ENCODE measurements at places on chromosomes 6 and 20. TPM values are rescaled to one million over a fixed set of nuclear protein-coding genes. Genes with fewer than 3 reads are reported as not detected.

Gene COL9A3
- 30.0 TPM for polyA plus RNA-seq

Gene THBS2
- polyA plus RNA-seq, result 10.3 TPM

DNA sequence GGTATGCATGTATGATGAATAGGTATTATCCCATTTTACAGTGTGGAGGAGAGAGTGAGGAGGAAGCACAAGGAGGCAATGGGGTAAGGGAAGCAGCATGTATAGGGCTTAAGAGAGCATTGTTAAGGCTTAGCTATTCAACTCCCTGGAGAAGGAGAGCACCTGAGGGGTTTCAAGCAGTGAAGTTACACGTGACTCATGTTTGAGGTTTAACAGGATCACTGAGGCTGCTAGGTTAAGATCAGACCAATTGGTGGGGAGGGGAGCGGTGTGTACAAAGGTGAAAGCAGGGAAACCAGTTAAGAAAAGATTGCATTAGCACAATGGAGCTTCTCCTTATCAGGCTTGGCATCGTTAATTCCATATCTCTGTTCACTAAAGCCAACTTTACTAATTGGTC is 64.4 kb upstream of the NHSL1 start:
- no peak for DNase-seq

DNA sequence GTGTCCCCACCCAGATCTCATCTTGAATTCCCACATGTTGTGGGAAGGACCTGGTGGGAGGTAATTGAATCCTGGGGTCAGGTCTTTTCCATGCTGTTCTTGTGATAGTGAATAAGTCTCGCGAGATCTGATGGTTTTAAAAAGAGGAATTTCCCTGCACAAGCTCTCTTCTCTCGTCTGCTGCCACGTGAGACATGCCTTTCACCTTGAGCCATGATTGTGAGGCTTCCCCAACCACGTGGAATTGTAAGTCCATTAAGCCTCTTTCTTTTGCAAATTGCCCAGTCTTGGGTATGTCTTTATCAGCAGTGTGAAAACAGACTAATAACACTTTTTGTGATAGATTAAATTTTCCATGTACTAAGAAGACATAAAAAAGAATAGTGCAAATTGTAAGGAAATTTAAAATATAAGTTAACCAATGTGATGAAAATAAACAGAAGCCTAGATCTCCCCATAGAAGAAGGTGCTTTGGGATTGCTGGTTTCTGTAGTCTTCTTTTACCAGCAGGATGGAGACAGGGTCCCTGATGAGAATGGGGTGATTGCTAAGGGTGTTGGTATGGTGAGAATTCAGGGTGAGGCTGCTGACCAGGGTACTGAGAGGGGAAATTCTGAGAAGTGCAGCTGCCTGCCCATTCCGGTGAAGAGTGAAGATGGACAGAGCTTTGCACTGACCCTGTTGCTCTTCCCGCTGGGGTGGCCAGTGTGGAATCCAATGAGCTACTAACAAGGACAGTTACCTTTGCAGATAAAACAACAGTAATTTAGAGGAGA is 50.7 kb downstream of the BMP2 start:
- no peak for DNase-seq

DNA sequence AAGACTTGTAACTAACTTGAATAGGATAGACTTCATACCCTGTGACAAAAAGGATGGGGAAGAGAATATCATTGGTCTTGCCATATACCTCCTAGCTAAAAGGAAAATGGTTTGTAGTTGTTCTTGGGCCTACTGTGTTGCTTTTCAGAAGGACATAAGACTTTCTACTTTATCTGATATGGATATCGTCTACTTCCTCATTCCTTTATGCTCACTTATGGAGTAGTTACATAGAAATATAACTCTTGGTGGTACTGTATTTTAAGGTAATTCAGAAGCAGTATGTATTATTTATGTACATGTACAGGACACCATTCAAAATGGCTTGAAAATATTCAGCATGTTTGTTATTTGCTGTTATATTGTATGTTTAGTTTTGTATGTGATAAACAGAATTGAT is 8.0 kb downstream of the FAM217B start:
- DNase-seq, result no peak

Gene RBM12
- polyA plus RNA-seq, result 94.7 TPM

DNA sequence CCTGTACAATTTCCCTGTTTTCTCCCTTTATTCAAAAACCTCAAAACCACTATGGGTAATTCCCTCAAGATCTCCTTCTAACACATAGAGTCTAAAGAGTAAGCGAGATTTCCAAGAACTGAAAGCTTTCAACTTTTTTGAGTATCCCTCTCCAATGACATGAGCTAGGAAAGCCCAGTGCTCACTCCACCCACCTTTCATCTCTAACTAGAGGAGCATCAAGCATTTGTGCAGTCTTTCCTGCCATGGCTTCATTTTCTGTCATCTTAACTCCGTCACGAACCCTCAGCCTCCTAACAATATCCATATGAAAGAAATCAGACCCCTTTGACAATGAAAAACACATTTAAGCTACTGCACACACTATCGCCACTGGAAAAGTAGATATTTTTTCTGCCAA is 91.9 kb upstream of the SUPT3H start:
- DNase-seq, result no peak

- DNase-seq, result peak; percentile 44
These were observed 802.0 kb downstream of the C6orf118 start for GRCh38 chr6:164507206-164507940.

DNA sequence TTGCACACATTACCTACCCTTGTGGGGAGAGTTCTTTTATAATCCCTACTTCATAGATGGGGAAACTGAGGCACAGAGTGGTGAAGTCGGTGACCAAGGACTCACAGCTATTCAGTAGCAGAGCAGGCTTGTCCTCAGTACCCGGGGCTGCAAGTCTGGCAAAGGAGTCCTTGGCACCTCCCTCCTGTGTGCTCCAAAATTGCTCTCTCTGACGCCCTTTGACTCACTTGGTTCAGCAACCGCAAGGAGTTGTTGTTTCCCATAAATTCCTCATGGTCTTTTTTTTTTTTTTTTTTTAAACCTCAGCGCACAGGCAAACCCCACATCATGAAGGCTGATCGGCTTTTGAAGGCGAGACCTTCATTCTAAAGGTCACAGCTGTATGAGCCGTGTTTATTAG is 143.2 kb downstream of the CEBPB start:
- DNase-seq, result no peak

GRCh38 chr20:54351371-54352136 is 123.8 kb upstream of the DOK5 start:
- no peak for DNase-seq

Gene GHRH
- polyA plus RNA-seq, result not detected

GRCh38 chr6:135234492-135234780 is 53.3 kb downstream of the MYB start:
- no peak for DNase-seq

- no peak for DNase-seq
These were observed 200.7 kb upstream of the BMP2 start for GRCh38 chr20:6566821-6567220.

DNA sequence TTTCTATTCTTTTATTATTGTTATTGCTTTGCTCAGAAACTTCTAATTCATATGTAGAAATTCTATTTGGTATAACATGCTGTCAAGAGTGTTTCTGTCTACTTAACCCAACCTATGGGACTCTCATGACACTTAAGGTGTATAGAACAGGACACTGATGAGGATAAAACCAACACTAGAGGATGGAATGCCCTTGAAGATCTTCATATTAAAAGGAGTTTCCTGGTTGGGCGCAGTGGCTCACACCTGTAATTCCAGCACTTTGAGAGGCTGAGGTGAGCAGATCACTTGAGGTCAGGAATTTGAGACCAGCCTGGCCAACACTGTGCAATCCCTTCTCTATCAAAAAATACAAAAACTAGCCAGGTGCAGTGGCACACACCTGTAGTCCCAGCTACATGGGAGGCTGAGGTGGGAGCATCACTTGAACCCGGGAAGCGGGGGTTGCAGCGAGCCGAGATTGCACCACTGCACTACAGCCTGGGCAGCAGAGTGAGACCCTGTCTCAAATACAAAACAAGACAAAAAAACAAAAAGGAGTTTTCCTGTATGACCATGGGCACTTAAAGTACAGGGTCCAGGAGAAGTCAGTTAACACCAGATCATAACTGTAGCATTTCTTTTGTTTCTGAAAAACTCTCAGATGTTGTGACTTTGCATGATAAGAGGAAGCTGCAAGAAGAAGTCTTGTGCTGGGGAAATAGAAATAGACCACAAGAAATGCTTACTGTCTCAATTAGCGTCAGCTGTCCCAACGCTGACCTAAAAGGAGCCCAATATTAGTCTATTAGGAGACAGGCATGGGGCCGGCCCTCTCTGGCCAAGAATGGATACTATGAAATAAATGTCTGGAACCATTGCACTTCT is 38.9 kb upstream of the CD2AP start:
- no peak for DNase-seq

DNA sequence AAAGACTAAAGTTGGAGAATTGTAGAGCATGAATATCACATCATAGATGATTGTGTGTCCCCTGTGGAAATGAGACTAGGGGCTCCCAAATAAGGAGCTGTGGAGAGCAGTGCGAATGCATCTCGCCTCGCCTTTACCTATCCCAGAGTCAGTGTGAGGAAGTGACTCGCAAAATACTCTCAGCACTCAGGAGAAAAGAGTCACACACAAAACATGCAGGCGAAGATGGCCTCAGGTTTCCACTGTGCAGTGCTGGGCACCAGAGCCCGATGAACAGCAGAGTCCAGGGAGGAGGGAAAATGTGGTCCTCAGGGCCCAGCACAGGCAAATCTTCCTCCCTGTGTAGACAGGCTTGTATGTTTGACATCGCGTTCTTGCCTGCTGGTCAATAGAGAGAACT is 126.5 kb upstream of the AFDN start:
- no peak for DNase-seq

DNA sequence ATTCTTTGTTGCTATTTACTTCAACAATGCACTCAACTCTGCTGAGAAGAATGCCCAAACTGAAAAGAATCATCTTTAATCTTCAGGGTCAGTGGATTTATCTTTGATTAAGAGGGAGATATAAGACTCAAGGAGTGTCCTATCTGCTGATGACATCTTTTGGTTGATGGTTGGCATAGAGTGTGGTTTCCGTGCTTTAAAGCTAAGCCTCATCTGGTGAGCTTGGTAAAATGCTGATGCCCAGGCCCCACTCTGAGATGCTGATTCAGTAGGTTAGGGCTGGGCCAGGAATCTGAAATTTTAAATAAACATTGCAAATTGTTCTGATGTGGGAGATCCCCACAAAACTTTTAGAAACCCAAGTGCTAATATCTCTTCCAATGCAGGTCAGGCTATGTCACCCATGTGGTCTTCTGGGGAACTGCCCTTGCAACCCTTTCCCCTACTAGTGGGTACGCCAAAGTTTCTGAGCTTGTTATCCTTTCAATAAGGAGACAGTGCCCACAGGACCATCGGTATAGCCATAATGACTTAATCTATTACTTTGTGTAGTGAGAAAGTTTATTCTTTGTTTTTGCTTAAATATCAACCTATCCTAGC is 68.5 kb upstream of the ARMH2 start:
- no peak for DNase-seq

GRCh38 chr6:52555518-52556233 is 21.2 kb downstream of the TRAM2 start:
- DNase-seq, result no peak

DNA sequence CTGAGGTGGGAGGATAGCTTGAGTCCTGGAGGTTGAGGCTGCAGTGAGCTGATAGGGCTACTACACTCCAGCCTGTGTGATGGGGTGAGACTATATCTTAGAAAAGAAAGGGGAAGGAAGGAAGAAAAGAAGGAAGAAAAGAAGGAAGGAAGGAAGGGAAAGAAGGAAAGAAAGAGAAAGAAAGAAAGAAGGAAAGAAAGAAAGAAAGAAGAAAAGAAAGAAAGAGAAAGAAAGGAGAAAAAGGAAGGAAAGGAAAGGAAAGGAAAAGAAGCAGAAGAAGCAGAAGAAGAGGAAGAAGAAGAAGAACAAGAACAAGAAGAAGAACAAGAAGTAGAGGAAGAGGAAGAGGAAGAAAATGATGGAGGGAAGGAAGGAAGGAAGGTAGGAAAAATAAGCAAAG is 1130.2 kb upstream of the MAP3K7 start:
- DNase-seq, result no peak

- no peak for DNase-seq
These were observed 222.5 kb upstream of the LRFN2 start for GRCh38 chr6:40809627-40810026.

GRCh38 chr6:17994019-17994418 is 6.6 kb upstream of the KIF13A start:
- no peak for DNase-seq

- DNase-seq, result no peak
These were observed 1.4 kb upstream of the TSPYL4 start for GRCh38 chr6:116255246-116255800.

Gene ROS1
- 0.12 TPM for polyA plus RNA-seq

DNA sequence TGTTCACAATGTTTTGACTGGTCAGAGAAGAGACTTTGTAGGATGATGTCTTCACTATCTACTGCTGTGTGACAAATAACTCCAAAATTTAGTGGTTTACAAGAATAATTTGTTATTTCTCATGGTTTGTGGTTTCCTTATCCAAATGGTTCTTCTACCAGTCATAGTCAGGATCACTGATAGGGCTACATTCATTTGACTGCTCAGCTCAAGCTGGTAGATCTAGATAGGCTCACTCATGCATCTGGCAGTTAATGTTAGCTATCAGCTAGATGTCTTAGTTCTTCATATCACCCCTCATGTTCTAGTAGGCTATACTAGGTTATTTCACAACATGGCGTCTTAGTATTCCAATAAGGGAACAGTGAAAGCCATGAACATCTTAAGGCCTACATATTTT is 131.0 kb downstream of the ID4 start:
- no peak for DNase-seq

Gene PDE7B
- polyA plus RNA-seq, result 8.1 TPM

GRCh38 chr6:103799971-103800670 is 1059.6 kb downstream of the HACE1 start:
- DNase-seq, result no peak

DNA sequence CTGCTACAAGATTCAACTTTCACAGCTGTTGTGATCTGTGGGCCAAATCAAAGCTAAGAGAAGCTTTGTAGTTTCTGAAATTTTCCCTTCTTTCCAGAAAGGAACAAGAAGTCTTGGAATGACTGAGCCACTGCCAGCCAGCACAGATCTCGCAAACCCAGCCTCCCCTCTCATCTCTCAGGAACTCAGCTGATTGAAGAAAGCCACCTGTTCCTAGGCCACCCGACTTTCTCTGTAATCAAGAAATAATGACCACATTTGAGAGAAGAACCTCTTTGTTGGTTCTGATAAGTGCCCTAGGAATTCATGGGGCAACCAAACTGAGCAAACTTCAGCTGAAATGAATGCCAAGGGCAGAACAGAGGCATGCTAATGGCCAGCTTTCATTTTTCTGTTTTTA is 61.7 kb downstream of the HDGFL1 start:
- peak; percentile 42 for DNase-seq

GRCh38 chr6:33817489-33817888 is 13.7 kb upstream of the MLN start:
- DNase-seq, result no peak
